ENCODE measurements at places on chromosomes 5 and 9.

DNA sequence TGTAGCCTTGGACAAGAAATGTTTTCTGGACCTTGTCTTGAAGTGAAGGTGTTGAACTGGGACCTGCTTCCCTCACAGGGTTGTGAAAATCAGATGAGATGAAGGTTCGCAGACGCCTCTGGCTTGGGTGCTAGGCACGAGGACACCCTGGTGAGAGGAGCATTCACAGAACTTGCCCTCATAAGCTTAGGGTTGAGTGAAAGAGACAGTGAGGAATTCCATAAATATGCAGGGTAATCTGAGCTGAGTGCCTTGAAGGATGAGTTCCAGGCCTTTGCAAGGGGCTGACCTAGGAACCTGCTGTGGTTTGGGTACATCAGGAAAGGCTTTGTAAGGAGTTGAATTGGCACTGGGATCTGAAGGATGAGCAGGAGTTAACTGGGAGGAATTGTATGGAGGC lies 75.7 kb upstream of the SAP30L start:
- DNase-seq = no peak

DNA sequence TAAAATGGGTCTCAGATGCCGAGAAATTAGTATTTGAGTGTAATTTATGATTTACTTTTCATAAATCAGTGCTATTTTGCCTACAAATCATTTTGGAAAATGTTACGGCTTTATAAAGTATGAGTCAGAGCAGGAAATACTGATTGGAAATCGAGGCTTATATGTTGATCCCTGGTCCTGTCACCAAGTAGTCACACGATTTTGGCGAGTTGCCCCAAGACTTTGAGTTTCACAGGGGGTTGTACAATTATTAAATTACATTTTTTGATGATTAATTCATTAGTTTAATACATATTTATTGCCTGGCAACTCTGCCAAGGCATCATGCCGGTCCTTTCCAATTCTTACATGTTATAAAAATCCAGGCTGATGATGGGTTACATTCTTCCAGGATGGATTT lies 443.9 kb upstream of the KLF4 start:
- no peak for DNase-seq

DNA sequence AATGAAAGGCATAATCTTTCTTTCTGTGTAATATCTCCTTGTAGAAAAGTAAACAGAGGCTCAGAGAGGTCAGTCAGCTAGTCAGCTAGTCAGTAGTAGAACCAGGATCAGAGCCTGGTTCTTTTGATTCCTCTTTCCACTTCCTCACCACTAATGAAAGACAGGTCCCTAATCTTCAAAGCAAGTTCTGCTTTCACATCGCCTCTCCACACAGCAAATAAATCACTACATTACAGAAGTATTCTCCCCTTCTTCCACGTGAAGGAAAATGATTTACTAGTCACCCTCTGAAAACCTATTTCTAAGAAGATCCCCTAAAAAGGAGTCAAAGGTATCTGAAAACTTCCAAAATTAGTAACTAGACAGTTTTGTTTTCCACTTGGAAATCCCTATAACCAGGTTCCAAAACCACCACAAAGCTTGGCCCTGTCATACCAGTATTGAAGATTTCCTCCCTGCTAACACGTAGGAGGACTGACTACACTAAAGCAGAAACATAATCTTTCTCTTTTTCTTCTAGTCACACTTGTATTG lies 140.5 kb upstream of the TARS1 start:
- no peak for DNase-seq

- no peak for DNase-seq
Observed at GRCh38 chr5:12876541-12877298, 972.5 kb upstream of the CTNND2 start.

DNA sequence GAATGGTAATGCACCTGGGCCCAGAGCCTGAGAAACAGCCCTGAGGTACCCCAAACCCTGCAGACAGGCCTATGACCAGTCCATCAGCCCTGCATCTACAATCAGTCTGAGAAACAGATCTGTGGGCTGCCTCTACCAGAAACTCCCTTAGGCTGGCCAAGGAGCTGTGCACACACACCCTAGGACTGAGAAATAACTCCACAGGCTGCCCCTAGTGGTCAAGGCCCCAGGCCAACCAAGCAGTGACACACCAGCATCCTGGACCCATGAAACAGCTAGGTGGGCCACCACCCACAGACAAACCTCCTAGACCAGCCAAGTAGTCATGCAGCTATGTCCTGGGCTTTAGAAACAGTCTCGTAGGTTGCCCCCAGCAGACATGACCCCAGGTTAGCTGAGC lies 253.6 kb upstream of the VLDLR start:
- DNase-seq = no peak

- DNase-seq = no peak
Observed at GRCh38 chr5:132086277-132086794, 12.7 kb downstream of the CSF2 start.

GRCh38 chr5:149938279-149938678 lies 6.3 kb downstream of the PDE6A start:
- DNase-seq = no peak

GRCh38 chr5:87844449-87844848 lies 424.2 kb downstream of the TMEM161B start:
- DNase-seq = no peak

GRCh38 chr9:95506428-95506677 lies 10.4 kb downstream of the PTCH1 start:
- DNase-seq = no peak

GRCh38 chr5:83400241-83400640 lies 71.3 kb upstream of the VCAN start:
- no peak for DNase-seq

DNA sequence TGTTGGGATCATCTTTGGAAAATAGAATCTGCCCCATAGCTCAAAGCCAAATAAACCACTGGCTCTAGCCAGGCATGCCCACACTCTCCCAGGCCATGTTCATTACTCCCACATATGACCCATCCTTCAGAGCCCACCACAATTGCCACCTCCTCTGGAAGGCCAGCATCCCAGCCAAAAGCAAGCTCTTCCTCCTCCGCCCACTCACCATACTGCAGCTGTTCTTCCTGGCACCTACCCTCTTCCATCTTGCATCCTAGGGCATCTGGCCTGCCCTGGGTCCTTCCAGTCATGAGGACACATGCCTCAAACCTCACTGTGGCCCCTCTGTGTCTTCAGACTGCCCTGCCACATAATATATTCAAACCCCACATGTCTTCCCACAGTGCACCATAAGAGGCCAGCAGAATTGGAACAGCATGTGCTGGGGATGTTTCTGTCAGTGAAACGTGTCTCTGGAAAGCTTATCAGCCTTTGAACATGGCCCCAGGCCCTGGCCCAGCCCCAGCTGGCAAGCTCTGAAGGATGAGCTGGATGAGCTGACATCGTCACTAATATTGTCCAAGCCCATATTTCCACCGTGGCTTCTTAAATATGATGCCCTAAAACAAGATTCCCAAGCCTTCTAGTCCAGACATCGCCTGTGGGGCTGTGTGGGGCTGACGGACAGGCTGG lies 230.8 kb downstream of the AGTPBP1 start:
- no peak for DNase-seq

DNA sequence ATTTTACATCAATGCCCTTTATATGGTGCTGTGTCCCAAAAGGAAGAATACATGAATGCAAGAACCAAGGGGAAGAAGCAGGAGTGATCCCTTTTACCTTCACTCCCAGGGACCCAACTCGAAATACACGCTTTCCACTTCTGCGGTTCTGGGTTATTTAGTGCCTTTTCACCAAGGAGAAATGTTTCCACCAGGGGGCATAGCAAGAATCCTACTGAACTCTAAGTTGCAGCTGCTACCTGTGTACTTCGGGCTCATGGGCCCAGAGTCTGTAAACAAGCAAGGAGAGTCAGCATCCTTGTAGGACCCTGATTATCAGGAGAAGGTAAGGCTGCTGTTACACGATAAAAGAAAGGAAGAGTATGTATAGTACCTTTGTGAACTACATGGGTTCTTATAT lies 45.7 kb downstream of the DPYSL3 start:
- DNase-seq = no peak

GRCh38 chr5:83044926-83045325 lies 32.3 kb downstream of the TMEM167A start:
- DNase-seq = no peak

- DNase-seq = no peak
Observed at GRCh38 chr5:153629027-153629895, 138.8 kb downstream of the GRIA1 start.

GRCh38 chr9:69949396-69949795 lies 94.3 kb upstream of the MAMDC2 start:
- DNase-seq = no peak

- DNase-seq = no peak
Observed at GRCh38 chr9:68981789-68982188, 32.1 kb downstream of the PRKACG start.

- DNase-seq = no peak
Observed at GRCh38 chr9:114717908-114718486, 36.0 kb upstream of the TEX48 start.

DNA sequence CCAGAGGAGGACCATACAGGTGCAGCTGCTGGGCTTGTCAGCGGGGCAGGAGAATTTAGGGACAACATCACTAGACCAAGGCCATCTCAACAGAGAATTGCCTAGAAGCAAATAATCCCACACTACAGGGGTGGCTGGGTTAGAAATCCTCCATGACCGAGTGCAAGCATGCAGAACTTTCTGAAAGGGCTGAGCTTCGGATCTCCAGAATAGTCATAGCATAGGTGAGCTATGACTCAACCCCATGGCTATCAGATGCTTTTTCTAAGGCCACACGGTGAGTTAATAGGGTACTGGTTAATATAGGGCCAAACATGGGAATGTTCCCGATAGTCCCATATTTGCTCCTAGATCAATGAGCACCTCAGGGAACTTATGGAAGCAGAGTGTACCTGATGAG lies 4.2 kb downstream of the KCNIP1 start:
- no peak for DNase-seq
